ENCODE measurements at places on chromosomes 3 and 15.

GRCh38 chr15:84981711-84982300 lies at the start of gene PDE8A:
TSS of gene PDE8A (plus strand) at chr15:84981856. CDS start at chr15:84982163, 307 bp downstream.
- DNase-seq: peak; percentile 64

GRCh38 chr3:32077260-32078084 lies 28.9 kb upstream of the GPD1L start:
- no peak for DNase-seq

GRCh38 chr3:16425398-16426028 lies 88.0 kb downstream of the RFTN1 start:
- DNase-seq: no peak

GRCh38 chr3:56857178-56857577 lies 55.4 kb upstream of the ARHGEF3 start:
- no peak for DNase-seq

GRCh38 chr3:4821338-4821737 lies 157.9 kb upstream of the BHLHE40 start:
- DNase-seq: no peak

DNA sequence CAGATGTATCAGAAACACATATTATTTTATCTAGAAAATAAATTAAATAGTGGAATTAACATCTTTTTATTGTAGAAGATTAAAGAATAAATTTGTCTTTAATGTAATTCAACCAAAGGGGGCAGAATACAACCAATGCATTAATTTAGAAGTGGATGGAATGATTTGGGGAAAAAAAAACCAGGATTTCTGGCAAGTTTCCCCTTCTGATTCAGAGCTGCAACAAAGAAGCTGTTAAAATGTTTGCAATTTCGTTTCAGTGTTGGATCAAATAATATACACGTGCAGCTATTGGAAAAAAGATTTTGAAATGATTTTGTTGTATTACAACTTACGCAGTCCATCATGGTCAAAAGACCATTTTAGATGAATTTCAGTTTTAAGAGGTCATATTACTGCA lies 71.6 kb upstream of the ZNF280D start:
- no peak for DNase-seq

DNA sequence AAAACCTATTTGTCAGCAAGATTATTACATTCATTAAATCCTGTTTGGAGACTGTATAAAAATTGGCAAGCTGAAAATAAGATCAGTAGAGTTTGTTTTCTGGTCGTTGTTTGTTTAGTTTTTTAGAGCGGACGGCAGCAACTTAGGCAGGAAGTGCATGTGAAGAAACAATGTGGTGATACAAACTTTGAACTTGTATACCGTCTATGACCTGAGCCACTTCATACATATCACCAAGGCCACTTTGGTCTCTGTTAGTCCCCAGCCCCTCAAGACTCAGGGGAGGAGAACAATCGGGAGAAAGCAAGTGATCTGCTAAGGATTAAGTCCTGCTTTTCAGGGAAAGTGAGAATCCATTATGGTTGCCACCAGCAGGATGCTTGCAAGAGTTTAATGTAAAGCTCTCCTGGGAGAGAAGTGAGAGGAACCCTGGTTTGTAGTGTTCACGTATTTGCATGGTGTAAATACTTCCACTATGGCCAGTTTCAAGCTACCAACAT lies 31.1 kb downstream of the RASGRP1 start:
- DNase-seq: no peak

DNA sequence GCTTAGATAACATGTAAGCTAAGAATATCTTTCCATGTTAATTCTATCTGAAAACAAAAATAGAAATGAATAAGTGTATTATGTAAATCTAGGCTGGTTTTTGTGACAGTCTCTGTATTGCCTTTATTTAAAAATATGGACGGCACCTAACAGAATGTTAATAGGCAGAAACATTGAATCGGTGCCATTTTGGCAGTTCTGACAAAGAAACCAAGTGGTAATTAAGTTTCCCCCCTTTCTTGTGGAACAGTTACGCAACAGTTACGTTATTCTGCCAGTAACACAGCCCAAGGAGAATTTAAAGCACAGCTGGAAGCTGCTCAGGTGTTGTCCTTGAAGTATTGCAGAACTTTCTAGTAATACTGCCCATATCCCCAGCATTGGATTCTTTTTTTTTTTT lies 21.5 kb downstream of the LARS2 start:
- DNase-seq: no peak

GRCh38 chr15:36371509-36371908 lies 207.9 kb upstream of the CDIN1 start:
- DNase-seq: no peak

GRCh38 chr15:65747265-65747664 lies 44.8 kb downstream of the DENND4A start:
- no peak for DNase-seq

GRCh38 chr3:171904829-171905228 lies 61.7 kb downstream of the TMEM212 start:
- no peak for DNase-seq

- DNase-seq: no peak
Observed at GRCh38 chr3:78314327-78314726, 1274.4 kb downstream of the ROBO2 start.

DNA sequence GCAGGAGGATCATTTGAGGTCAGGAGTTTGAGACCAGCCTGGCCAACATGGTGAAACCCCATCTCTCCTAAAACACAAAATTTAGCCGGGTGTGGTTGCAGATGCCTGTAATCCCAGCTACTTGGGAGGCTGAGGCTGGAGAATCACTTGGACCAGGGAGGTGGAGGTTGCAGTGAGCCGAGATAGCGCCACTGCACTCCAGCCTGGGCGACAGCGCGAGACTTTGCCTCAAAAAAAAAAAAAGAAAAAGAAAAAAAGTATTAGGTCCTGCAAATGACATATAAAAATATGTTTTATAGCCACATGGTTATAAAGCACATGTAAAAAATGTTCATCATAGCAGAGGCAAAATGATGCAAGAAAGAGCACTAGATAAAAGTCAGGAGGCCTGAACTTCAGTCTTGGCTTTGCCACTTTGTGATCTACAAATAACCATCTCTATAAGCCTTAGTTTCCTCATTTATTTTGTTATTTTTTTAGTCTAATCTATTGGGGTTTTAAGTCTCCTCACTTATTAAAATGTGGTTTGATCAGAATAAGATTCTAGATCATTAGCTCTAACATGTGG lies 4.9 kb downstream of the SLC12A6 start:
- DNase-seq: no peak

DNA sequence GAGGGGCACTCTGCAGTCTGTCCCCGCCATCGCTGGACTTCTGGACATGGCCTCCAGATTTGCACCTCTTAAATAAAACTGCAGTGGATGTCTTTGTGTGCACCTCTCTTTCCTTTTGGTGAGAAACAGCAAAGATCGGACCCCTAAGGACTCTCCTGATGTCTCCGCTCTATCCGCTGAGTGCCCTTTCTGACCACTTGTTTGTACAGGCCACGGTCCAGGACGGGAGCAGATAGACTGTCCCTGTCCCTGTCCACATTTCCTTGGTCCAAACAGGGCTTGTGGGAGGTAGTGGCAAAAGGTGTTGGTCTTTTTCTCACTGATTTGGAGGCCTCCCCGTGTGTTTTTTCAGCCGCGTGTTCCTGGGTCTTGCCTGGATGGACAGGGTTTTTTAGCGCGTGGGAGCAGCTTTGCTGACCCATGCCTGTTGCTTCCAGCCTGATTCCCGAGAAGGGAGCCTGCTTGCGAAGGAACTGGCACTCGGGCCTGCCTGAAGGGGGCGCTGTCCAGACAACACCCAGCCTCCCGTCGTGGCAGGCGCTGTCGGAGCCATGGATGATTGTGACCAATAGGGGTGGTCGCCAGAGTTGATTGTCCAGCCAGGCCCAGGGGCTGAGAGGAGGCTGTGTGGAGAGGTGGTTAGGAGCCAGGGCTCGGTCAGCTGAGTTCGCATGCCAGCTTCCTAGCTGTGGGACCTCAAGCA lies 13.2 kb upstream of the STAB1 start:
- no peak for DNase-seq

DNA sequence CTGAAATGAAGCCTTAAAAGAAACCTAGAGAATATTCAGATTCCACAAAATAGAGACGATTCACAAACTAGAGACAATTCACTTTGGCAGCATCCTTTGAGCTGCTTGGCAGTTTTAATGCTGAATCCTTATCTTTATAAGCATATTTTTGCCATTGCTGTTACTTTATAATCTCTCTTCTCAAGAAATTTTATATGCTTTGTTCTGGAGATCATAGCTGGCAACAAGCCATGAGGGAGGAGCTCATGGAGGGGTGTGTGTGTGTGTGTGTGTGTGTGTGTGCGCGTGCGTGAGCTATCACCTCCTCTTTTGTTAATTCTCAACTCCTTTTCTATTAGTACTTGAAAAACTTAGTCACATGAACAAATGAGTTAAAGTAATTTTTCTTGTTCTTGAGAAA lies 495.0 kb upstream of the RGMA start:
- no peak for DNase-seq

GRCh38 chr3:32256206-32256605 lies 17.7 kb downstream of the CMTM8 start:
- no peak for DNase-seq

DNA sequence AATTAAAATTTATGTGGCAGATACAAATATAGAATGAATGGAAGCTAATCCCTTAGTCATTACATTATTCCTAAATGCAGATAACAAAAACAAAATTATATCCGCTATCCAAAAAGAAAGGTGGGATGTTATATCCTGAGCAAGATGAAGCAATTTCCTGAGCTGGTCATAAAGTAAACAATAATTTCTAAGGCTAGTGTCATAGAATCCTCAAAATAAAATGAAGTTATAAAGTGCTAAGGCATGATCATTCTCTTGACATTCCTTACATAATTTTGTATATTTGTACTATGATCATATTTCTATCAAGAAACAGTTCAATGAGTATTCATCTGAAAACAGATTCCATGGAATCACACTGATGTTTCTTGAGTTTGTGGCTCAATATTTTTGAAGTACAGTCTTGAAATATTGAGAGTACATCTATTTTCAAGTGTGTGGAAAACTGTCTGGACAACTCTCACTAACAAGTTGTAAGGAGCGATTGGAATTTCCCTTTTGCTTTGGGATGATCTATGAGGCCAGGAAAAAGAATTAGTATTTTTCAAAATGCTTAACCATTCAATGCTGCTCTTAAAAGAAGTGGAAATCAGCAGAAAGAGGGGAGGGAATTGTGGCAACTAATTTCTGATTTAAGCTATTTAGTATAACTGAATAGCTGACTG lies 92.4 kb downstream of the ABI3BP start:
- no peak for DNase-seq

DNA sequence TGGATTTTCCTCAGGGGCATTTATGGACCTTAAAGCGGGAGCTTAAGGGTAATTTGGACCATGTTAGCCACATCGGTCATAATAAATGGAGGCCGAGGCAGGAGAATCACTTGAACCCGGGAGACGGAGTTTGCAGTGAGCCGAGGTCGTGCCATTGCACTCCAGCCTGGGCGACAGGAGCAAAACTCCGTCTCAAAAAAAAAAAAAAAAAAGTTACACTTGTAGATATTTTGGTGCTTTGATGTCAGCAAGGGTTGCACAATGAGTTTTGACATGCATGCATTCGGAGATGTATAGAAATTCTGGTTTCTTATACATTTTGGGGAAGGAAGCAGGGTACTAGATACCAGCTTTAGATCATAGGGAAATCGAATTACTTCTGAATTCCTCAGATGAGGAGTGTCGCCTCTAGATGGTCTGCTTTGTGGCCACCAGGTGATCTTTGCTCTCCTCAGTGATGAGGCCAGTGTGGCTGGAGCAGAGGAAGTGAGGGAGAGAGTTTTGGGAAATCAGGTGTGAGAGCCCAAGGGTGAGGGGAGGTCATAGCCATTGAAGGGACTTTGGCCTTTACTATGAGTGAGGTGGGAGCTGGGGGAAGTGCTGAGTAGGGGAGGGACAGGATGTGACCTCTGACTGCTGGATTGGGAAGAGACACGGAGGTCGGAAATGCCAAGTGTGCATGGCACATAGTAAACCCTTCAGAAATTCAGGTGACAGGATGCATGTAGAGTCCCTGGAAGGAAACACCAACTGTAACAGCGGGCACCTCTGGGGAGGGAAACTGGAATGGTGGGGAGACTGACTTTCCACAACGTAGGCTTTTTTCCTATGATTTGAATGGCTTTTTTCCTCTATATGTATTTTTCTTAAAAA lies 8.4 kb upstream of the RBSN start:
- DNase-seq: no peak

DNA sequence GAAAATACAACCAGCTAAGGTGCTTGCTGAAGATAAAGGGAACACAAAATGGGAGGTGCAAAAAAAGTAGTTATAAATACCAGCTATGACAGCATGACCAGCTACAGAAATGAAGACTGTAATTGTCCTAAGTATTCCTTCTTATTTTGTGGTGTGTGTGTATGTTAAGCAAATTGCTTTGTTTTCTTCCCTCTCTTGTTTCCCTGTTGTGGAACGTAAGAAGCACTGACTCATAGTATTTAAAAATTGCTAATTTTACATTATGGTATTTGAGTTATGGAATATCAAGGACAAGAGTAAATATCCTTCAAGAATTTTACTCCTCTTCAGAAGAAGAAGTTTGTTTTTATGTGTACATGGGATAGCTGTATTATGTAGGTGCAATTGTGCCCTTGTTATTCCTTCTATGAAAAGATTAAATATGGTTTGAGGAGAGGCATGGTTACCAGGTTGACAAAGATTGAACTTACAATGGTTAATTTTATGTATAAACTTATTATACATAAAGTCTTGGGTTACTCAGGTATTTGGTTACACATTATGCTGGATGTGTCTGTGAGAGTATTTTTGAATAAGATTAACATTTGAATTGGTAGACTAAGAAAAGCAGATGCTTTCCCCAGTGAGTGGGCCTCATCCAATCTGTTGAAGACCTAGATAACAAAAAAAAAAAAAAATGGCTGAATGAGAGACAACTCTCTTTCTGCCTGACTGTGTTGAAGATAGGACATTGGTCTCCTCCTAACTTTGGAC lies 1132.1 kb upstream of the ALCAM start:
- DNase-seq: no peak

- DNase-seq: no peak
Observed at GRCh38 chr15:71152542-71152941, 37.3 kb downstream of the THSD4 start.

- DNase-seq: no peak
Observed at GRCh38 chr3:33139996-33140395, 26.2 kb downstream of the CRTAP start.

DNA sequence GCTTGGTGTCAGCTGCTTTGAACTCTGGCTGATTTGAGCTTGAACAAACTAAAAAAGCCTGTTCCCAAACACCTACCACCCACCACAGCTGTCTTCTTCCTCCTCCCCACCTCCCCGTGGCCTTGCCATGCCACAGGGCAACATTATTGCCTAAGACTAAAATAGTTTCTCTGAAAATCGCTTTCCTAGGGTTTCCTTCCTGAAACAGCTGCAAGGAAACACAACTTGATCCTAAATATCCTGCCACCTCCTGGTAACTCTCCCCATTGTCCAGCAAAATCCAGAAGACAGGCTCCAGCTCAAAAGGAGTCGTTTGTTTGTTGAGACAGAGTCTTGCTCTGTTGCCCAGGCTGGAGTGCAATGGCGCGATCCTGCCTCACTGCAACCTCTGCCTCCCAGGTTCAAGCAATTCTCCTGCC lies 193.9 kb upstream of the TPM1 start:
- DNase-seq: no peak

- no peak for DNase-seq
Observed at GRCh38 chr3:126124148-126124868, 40.4 kb upstream of the SLC41A3 start.

GRCh38 chr15:58419803-58420524 lies 11.8 kb upstream of the LIPC start:
- no peak for DNase-seq

GRCh38 chr3:133855002-133855370 lies 40.7 kb downstream of the RAB6B start:
- no peak for DNase-seq

- no peak for DNase-seq
Observed at GRCh38 chr3:120931593-120931992, 23.6 kb downstream of the STXBP5L start.

- peak; percentile 41 for DNase-seq
Observed at GRCh38 chr3:72636969-72637597, 211.2 kb downstream of the SHQ1 start.
